ENCODE measurements at places on chromosomes 2 and 18.

- DNase-seq: peak; percentile 87
Measured at GRCh38 chr2:84314901-84315330, 144.2 kb downstream of the SUCLG1 start.

GRCh38 chr2:20440001-20440560 lies 6.8 kb upstream of the RHOB start:
- DNase-seq: no peak

- no peak for DNase-seq
Measured at GRCh38 chr18:77572537-77572936, 322.9 kb downstream of the GALR1 start.

DNA sequence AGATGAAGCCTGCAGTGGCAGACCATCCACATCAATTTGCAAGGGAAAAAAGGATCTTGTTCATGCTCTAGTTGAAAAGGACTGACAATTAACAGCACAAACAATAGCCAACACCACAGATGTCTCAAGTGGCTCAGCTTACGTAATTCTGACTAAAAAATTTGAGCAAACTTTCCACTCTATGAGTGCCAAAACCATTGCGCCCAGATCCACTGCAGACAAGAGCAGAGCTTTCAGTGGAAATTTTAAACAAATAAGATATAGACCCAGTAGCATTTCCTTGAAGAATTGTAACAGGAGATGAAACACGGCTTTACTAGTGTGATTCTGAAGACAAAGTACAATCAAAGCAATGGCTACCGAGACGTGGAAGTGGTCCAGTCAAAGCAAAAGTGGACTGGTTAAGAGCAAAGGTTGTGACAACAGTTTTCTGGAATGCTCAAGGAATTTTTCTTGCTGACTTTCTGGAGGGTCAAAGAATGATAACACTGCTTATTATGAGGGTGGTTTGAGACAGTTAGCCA lies 12.0 kb upstream of the ZNF396 start:
- DNase-seq: no peak

DNA sequence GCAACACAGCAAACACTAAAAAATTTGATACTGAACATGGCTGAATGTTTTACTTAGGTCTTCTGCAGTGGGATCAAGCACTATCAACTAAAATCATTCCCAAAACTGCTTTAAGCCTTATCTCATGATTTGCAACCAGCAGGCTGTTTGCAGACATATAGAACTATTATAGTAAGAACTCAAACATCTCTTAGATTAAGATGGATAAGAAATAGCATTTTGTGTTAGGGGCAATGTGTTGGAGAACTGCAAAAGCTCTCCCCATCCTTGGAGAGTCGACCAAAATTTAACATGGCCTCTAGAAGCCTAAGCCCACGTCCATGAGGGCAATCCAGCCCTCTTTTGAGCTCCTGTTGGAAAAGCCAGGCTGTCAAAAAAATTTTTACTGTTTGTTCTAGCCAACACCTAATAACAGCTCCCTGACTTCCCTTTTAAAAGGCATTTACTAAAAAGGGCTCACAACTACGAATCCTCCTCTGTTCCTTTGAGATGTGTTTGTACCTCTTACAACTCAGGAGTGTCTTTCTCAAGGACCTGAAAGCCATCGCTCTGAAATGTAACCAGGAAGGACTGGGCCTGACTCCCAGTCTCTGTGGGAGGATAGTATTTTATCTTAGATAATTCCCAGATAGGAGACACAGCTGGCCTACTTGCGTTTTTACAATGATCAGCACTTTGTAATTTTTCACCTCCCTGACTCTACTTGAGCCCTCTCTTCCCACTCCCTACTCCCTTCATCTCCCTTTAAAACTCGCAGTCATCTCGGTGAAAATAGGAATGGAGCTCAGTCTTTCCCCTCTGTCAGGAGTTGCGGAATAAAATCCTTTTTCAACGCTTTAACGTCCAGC lies 1.4 kb downstream of the KRCC1 start:
- no peak for DNase-seq

- DNase-seq: no peak
Measured at GRCh38 chr2:128258218-128258617, 60.5 kb downstream of the HS6ST1 start.

GRCh38 chr18:63409301-63409700 lies 13.0 kb downstream of the VPS4B start:
- DNase-seq: peak; percentile 45

- peak; percentile 37 for DNase-seq
Measured at GRCh38 chr2:203708846-203709396, 2.5 kb downstream of the CD28 start.

- no peak for DNase-seq
Measured at GRCh38 chr18:63284173-63284799, 35.3 kb downstream of the BCL2 start.

DNA sequence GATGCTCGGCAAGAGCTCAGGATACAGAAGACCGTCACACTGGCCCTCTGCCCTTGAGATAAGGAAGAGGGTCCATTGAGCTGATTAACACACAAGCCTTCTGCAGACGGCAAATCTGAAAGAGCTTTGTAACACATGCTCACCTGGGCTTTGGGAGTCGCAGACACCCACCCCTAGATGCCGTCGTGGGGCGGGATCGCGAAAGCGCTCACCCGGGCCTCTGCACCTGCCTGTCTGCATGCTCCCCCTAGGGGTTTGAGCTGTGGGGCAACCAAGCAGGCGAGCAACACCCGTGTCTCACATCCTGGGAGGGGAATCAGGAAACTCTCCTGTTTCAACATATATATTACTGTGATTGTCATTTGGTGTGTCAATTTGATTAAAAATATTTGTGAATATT lies 99.8 kb upstream of the KCNH7 start:
- no peak for DNase-seq
